ENCODE measurements at places on chromosomes 5 and 9. TPM values are rescaled to one million over a fixed set of nuclear protein-coding genes. Genes with fewer than 3 reads are reported as not detected.

DNA sequence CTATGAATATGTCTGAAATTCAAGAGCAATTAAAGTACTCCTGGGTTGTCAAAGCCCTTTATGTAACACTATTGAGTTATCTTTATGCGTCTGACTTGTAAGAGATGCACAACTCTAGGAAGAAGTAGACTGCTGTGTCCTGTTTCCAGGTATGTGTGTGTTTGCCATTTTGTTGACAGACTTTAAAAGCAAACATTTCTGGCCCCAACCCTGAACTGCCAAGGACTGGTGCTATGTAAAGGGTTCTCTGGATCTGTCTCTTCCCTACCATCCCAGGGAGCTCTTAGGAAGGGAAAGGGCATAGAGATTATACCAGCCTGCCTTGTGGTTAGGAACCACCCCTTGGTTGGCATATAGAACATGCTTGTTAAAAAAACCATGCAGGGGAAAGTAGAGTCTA lies 12.1 kb downstream of the SLC22A5 start:
- no peak for DNase-seq

DNA sequence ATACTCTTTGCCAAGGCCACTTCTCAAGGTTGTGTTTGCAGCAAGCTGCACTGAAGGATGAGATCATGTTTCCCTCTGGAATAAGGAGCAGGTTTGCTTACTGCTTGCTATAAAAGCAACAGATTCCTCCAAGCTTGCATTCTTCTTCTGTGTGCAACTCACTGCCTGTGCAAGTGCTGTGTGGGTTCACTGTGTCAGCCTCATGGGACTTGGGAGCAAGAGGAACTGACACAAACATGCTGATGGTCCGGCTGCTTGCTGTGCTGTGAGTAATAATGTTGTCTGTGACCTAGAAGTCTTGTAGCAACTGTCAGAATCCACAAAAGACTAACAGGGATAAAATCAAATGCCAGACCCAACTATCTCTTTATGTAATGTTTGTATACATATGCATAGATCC lies 33.6 kb upstream of the SHC3 start:
- DNase-seq = no peak

Gene GABRG2
- not detected for total RNA-seq

Gene GALNT12
- 4.3 TPM for total RNA-seq
